ENCODE measurements at places on chromosomes 2 and 18.

DNA sequence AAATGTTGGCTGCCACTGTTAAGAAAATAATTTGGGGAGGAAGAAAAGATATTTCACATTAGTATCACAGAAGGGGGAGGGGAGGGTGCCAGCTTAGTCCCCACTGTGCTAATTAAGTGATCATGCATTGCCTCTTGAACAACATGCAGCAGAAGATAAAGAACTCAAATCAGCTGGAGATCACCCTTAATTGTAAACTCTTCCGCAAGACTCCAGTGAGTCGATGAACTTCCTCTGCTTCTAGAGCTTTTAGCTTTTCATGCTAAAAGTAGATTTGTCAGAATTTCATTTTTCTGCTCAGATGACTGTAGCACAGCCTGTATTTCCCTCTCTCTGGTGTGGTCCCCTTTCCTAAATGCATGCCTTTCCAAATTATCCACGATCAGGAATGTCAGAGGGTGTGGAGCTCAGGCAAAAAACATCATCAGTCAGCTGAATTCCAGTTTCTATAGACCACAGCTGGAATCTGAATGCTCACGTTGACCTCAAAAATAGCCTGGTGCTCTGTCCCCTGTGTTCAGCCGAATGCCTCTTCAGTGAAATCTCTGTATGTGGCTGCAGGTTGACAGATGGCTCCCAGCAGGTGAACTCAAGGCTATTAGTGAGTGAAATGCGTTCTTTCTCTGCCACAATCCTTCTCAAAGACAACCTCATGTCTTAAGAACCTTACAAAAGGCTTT, 156.8 kb upstream of the UNC80 start:
- no peak for DNase-seq

DNA sequence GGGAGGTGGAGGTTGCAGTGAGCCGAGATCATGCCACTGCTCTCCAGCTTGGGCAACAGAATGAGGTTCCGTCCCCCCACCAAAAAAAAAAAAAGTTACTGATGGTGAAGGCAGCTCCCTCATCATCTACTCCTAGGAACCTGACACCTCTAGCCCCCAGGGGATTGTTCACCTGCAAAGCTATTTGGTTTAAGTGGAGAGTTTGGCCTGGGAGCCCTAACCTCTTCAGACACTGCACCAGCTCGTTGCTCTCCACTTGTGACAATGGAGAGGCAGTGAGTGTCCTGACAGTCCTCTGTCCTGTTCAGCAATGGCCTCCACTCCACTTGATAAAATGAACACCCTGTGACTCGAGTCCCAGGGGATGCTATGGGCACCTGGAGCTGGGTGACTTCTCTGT, 43.5 kb downstream of the ATP6V1C2 start:
- no peak for DNase-seq

DNA sequence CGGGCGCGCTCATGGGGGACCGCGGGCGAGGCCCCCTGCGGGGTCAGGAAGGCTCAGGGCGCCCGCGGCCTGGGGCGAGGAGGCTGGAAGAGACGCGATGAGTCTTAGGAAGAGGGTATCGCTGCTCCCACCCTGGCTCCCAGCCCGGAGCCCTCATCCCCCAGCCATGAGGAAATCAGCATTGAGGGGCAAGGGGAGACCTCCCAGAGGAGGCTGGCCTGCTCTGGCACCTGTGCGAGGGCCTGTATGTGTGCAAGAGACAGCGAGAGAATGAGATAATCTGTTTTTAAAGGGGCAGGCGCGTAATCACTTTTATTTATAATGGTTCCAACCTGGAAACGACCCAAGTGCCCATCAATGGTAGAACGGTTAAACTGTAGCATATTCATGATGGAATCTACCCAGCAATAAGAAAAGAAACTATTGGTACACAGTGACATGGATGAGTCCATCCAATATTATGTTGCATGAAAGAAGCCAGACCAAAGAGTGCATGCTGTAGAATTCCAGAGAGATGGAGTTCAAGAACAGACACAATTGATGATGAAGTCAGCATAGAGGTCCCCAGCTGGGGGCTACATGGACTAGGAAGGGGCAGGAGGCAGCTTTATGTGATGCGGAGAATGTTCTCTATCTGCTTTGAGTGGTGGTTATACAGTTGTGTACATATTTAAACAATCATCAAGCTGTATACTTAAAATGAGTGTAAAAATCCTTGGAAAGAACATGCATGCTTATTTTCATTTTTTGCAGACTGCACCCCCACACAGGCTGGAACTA, 14.4 kb downstream of the FBXO41 start:
- no peak for DNase-seq

DNA sequence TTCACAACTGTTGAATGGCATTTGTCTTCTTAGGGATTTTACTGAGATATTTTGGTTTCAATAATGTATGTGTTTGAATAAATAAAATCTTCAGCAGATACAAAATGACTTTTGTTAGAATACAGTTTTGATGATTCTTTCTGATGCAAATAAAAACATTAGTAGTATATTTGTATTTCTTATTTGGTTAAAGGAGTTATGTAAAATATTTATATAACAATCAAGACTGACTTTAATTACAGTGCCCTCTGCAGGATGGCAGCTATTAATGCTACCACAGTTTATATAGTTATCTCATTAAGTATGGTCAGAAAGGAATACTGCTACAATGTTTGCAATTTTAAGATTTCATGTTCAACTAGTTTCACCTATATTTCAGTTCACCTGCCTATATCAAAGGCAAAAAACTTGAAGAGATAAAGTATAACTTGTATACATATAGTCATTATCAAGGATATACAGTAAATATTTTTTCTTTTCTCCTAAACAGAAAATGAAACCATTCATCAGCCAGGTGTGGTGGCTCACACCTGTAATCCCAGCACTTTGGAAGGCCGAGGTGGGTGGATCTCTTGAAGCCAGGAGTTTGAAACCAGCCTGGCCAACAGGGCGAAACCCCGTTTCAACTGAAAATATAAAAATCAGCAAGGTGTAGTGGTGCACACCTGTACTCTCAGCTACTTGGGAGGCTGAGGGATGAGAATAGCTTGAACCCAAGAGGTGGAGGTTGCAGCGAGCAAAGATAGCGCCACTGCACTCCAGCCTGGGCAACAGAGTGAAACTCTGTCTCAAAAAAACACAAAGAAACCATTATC, 19.8 kb downstream of the ARL5A start:
- DNase-seq: no peak

GRCh38 chr18:57023275-57023882, 123.5 kb upstream of the BOD1L2 start:
- no peak for DNase-seq

GRCh38 chr18:78733762-78734613, 245.6 kb upstream of the SALL3 start:
- DNase-seq: no peak

DNA sequence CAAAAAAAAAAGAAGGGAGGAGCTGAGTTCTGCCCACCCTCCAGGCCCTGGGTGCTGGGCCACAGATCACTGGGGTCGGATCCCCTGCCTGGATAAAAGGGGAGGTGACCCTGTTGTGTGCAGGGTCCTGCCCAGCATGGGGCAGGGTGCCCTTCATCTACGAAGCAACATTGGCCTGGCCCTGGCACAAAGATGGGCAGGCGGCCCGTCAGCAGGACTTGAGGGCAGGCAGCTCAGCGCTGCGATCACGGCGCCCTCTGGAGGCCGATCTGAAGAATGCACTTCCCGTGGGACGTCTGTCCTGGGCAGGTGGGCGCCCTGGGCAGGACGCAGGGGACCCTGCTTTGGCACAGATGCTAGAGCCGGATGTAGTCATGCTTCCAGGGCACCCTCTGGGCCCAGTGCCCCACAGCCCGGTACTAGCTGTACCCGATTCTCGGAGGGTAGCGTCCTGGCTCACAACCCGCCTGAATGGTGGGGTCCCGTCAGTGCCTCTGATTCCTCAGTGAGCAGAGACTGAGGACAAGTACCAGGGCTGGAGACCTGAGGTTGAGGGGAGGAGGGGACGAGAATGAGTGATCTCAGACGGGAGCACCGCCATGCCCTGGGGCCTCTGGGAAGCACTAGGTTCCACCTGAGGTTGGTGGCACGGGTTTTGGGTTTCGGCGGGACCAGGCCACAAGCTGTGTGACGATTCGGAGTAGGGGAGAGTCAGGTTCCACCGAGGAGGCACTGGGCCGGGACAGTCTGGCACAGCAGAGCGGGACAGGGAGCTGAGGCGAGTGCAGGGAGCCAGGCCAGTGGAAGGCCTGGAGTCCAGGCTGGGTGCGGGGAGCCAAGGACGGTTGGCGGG, 18.0 kb downstream of the ARID5A start:
- DNase-seq: no peak

DNA sequence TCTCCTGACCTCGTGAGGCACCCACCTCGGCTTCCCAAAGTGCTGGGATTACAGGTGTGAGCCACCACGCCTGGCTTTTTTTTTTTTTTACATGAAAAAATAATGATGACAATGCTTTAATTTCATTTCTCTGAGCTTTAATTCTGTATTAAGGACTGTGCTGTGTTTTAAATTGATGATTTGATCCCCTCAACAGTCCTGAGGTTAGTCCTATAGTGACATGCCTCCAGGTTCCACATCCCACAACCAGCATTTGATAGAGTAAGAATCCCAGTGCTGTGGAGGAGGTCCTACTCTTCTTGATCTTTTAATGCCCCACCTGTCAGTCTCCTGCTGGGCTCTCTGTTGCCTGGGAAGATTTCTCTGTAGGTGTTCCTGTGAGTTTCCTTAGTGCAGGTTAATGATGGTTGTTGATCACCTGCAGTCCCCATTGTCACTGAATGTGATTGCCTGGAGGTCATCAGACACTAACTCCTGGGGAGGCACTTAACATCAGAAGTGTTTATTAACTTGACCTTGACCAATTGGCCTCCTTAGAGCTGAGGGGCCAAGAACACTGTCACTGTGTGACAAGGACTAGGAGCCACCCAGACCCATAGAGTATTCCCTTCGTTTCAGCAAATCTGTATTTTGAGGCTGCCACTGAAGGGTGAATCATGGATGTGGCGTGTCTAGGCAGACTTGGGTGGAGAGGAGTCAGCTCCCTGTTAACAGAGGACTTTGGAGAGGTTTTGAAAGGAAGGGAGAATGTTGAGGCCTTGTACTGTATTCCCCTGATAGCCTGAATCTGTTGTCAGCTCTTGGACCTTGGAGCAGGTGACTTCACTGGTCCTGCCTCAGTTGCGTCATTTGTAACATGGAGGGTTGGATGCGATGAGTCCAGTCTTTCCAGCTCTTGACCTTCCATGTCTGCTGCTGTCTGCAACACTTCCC, 11.5 kb downstream of the ASAP2 start:
- DNase-seq: no peak

DNA sequence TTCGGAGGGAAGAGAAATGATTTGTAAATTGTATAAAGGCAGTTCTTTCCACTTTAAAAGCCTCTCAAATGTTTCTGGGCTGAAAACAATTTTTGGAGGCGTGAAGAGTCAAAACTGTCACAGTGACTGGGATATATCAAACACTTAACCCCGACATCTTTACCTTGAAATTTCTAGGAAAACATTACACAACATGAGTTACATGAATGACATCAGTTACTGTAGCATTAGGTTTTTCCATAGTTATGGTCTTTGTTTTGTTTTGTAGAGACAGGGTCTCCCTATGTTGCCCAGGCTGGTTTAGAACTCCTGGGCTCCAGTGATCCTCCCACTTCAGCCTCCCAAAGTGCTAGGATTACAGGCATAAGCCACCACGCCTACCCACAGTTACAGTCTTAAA, 25.7 kb downstream of the MSH6 start:
- no peak for DNase-seq

DNA sequence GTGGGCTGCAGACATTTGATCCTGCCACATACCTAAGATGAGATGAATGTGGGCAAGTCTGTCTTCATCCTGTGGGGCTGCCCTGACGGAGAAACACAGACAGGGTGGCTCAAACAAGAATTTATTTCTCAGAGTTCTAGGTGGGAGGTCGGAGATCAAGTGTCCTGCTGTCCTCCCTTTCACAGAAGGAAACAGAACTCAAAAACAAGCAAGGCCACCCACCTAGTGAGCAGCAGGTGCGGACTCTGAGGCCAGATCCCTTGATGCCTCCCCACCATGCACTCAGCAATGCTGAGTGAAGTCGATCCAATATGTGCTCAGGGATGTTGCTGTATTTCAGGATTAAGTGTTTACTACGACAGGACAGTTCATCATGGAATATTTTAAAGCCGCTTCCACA, 63.0 kb upstream of the SNTG2 start:
- DNase-seq: no peak

- DNase-seq: no peak
These were observed 307.0 kb downstream of the PIEZO2 start for GRCh38 chr18:10842371-10842770.

- no peak for DNase-seq
These were observed 678.3 kb downstream of the NYAP2 start for GRCh38 chr2:226077841-226078240.

- DNase-seq: no peak
These were observed 44.0 kb downstream of the PTRHD1 start for GRCh38 chr2:24749069-24749691.

DNA sequence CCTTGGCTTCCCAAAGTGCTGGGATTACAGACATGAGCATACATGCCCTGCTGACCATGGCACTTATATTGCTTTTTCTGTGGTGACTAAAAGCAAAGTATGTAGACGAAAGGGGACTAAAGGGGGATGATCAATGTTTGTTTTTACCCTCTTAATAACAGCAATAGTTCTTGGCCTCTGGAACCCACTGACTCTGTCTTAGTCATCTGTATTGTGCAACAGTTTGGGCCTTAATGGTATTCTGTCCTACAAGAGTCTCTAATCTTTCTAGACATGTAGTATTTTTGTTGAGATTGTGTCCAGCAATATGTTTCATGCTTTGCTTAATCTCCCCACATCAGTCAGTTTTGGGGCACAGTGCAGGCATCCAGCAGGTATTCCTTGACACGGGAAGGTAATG, 359.9 kb upstream of the FANCL start:
- DNase-seq: no peak

DNA sequence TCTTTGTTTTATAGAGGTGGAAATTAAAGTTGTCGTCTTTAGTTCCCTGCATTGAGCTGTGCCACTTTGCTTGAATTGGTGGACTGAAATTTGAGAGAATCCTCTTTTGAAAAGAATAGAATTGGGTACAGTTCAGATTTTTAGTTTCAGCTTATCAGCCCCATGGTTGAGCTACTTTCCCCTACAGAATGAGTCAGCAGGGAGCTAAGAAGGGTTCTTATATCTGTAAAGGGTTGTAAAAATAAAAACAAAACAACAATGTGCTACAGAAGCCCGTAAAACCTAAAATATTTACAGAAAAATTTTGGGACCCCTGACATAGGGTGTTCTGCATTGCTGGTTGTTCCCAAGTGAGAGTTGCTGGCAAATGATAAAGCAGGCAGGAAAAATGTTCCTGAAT, 12.6 kb downstream of the SLC20A1 start:
- no peak for DNase-seq

- DNase-seq: no peak
These were observed 32.2 kb downstream of the RFX8 start for GRCh38 chr2:101442667-101443061.

DNA sequence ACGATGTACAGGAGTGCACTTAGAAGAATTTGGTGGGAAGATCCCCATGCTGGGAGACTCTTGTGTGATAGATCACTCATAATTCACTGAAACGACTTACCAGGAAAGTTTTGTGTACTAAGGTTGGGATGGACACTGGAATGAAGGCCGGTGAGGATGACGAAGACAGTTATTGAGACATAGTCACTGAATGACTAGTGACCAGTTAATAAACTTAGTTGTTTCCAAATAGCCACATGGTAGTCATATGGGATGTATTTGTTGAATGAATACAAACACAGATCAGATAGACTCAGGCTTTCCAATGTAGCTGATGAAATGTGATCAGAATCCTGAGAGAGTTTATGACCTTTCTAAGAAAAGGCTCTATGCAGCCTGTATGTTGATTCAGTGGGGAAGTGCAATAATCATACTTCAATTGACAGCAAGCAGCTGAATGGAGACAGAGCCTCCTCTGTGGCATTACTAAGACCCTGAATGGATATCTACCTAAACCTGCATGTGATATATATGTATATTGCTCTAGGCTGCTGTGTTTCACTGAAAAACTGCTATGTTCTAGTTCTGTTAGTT, 20.4 kb downstream of the GDF7 start:
- no peak for DNase-seq
